ENCODE measurements at places on chromosomes 16 and 17.

GRCh38 chr17:15650741-15651582 lies 31.5 kb upstream of the FBXW10B start:
- no peak for DNase-seq

- peak; percentile 84 for DNase-seq
These were observed 49.1 kb downstream of the STAT5A start for GRCh38 chr17:42337442-42337841.

DNA sequence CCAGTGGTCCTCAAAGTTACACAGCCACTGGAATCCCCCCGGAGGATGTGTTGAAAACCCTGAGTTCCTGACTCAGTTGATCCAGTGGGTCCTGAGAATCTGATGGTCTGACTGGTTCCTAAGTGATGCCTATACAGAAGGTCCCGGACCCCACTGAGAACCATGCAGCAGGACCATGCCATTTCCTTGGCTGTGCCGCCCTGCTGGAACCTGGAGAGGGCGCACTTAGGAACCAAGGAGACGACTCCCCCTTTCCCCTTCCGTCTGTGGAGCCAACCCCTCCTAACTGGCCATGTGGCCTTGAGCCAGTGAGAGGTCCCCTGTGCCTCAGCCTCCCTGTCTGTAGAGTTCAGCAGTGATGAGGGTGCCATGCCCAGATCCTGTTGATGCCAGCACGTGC lies 22.0 kb downstream of the C16orf74 start:
- DNase-seq: no peak

DNA sequence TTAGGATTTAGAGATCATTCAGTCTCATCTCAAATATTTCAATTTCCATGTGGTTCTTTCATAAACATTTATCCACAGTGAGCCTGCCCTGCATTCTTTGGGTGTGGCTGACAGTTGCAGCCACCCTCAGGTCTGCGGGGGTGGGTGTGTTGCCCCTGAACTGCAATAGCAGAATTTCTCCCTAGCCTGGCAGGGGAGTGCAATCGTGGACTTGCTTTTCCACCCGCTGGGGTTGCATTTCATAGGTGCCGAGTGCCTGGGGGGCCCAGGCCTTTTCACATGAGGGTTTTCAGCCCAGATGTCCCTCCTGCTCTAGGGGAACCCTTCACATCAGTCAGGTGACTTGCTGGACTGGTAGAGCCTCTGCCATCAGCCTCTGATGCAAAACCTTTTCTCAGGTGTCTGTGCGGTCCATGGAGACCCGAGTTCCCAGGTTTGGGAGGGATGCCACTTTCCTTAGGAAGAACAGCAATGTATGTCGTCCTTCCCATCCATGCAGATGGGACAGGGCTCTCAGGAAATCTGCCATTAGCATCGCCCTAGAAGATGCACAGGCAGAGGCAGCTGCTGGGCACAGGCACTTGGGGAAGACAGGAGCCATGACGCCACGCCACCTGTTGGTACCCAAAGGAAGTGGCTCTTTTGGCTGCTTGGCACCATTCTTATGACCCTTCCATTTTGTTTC lies 2.4 kb upstream of the USP36 start:
- peak; percentile 71 for DNase-seq

DNA sequence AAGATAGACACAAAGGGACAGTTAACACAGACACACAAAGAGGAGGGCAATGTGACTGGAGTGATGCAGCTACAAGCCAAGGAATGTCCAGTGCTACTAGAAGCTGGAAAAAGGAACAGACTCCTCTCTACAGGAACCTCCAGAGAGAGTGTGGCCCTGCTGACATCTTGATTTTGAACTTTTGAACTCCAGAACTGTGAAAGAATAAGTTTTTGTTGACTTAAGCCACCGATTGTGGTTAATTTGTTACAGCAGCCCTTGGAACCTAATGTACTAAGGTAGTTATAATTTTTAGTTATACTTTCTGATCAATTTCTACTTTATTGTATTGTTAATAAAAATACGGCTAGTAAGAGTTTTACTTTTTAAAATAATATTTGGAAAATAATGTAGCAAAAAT lies 129.1 kb downstream of the MYO1D start:
- no peak for DNase-seq

GRCh38 chr16:67198238-67198734 lies 645 bp upstream of the ELMO3 start:
- no peak for DNase-seq

GRCh38 chr17:68710035-68710780 lies 109.0 kb upstream of the FAM20A start:
- DNase-seq: no peak

DNA sequence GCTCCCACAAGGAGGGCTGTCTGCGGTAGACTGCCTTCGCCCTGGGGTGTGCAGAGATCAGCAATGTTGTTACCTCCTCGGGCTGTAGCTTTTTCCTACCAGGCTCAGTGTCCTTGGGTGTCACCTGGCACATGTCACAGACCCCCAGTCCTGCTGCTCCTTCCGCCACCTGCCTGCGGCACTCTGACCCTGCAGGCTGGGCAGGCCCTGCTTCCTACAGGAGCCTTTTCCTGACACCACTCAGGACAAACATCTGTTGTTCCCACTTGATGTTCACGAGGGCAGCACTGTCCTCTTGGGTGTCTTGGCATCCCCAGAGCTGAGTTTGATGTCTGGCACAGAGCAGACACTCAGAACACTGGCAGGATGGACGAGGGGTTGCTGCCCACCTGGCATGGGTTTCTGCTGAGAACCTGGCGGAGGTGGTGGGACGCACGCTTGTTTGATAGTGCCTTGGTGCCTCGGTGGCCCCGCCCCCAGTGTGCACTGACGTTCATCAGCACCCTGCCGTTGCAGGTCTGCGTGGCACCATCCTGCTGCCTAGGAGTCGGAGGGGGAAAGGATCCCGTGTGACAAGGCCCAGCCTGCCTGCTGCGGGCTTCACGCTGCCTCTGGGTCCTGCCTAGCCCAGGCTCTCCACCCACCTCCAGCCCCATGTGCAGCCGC lies 26.7 kb upstream of the NUDT16L1 start:
- no peak for DNase-seq

- no peak for DNase-seq
These were observed 57.5 kb downstream of the RNF213 start for GRCh38 chr17:80318166-80318565.

GRCh38 chr16:57371494-57372371 lies 557 bp upstream of the CX3CL1 start:
- DNase-seq: no peak

DNA sequence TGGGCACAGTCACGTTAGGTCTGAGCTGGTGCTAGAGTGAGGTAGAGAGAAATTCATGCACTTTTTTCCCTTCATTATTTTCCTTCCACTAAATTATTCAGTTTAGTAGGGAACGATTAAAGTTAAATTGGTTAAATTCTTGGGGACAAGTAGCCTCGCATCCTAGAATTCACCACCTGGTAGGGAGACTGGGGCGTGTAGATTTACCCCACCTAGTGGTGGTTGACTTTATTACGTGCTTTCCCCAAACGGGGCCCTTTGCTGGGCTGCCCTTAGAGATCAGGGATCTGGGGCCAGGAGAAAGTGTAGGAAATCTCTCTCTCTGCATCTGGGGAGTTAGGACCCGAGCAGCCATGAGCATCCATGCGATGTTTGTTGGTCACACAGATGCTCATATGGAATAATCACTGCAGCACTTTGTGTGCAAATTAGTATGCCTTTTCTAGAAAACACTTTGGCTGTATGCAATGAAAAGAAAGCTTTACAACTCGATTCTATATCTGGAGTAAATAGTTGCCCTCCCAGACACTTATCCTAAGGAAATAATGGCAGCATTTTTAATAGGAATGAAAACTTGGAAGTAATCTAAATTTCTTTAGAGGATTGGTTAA lies 107.0 kb downstream of the PLCG2 start:
- peak; percentile 56 for DNase-seq

DNA sequence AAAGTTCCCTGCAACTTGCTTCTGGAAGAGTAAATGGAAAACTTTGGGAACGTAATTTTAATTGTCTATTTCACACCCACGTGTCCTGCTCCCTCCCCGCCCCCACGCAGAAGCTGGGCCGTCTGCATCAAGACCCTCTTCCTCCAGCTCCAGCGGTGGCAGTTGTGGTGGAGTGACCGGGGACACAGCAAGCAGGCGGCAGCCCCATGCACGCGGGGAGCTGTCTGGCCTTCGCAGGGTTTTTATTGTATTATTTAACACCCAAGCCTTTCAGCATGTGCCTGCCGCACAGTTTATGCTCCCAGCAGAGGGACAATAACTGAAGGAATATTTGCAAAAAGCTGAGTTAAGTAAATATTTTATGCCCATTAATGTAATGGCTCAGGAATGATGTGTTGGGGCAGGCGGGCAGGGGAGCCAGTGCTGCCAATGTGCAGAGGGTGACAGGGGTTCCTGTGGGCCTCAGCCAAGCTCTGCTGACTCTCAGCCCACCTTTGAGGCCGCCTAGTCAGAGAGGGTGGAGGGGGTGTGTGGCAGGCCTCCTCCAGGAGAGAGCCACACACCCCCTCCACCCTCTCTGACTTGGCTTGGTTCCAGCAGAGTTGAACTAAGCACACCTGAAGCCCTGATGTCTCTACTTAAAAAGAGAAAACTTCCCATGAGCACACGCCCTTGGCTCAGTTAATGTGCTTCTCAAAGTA lies 32.4 kb upstream of the ENPP7 start:
- no peak for DNase-seq

DNA sequence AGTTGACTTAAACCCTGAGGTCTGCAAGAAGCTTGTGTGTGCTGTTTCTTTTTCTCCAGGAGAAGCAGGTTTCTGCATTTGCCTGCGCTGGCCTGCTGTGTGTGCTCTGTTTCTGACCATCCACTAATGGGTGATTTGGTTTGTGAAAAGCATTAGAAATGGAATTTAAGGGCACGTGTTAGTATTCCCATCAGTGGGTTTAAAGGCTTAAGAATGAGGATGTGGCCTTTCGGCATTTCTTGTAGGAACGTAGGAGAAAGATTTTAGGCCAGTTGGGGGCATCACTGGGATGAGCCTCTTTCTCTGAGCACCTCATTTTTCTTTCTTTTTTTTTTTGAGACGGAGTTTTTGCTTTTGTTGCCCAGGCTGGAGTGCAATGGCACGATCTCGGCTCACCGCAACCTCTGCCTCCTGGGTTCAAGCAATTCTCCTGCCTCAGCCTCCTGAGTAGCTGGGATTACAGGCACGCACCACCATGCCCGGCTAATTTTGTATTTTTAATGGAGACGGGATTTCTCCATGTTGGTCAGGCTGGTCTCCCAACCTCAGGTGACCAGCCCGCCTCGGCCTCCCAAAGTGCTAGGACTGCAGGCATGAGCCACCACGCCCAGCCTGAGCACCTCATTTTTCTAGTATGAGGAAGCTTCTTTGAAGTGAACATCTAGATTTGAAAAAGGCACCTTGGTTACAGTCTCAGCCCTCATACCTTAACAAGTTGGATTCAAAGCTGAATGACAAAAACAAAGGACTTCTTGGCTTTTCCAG lies 110.3 kb downstream of the BANP start:
- no peak for DNase-seq

Measured in activated CD8-positive, alpha-beta memory T cell treated with anti-CD3 and anti-CD28 coated beads, Interleukin-2, amount 50 U/mL, for 48 hours (primary cell).